ENCODE measurements at places on chromosomes 3 and 15.
A peak's percentile ranks its signal among the peaks of the same experiment; 100 is the strongest.

- no peak for DNase-seq
Measured at GRCh38 chr3:34016925-34017587, 218.6 kb downstream of the PDCD6IP start.

- no peak for DNase-seq
Measured at GRCh38 chr3:146974001-146974400, 368.9 kb upstream of the PLSCR5 start.

GRCh38 chr3:184741798-184742675 is 30.2 kb upstream of the MAGEF1 start:
- DNase-seq = no peak

DNA sequence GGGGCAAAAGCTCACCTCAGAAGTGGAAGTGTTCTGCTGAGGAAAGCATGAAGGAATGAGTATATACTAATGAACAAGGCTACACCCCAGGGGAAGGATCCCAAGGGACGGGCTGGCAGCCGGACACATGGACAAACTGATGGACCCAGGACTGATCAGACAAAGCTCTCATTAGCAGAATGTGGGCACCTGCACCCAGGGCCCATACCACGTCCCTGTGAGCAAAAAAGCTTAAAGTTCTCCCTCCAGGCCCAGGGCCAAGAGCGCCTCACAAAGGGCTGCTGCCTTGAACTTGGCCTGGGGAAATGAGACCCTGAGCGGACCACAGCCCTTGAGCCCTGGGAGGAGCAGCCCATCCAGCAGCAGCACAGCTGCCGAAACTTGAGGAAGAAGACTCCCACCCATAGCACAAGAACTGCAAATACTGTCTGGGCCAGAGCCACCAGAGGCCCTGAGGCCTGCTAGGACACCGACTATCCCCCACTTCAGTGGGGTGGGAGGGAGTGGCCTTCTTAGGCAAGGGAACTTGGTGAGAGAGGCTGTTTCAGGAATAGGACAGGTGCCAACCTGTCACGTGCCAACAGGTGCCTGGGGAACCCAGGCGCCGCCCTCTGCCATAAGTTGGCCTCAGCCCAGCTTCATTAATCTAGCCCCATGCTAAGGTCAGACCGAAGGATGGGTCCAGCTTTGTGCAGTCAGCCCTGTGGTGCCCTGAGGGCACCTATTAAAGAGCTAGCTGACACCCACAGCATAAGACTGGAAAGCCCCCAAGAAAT is 2.3 kb upstream of the GMPPB start:
- no peak for DNase-seq

GRCh38 chr3:187828579-187829452 is 83.5 kb upstream of the BCL6 start:
- DNase-seq = no peak

DNA sequence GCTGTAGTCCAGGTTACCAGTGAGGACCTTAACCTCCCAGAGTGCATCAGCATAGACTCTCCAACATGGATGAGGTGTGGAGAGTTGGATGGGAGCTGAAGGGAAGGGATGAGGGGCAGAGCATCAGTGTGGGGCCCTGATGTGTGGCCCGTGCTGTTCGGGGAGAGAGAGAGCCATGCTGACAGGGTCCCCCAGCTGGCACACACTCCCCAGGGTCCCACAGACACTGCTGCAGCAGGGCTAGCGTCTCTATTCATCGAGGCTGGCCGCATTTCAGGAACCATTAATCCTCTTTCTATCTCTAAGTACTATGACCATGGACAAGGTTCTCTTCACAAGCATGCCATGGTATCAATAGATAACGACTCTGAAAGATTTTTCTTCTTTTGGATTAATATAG is 85.9 kb upstream of the PLXNA1 start:
- no peak for DNase-seq

DNA sequence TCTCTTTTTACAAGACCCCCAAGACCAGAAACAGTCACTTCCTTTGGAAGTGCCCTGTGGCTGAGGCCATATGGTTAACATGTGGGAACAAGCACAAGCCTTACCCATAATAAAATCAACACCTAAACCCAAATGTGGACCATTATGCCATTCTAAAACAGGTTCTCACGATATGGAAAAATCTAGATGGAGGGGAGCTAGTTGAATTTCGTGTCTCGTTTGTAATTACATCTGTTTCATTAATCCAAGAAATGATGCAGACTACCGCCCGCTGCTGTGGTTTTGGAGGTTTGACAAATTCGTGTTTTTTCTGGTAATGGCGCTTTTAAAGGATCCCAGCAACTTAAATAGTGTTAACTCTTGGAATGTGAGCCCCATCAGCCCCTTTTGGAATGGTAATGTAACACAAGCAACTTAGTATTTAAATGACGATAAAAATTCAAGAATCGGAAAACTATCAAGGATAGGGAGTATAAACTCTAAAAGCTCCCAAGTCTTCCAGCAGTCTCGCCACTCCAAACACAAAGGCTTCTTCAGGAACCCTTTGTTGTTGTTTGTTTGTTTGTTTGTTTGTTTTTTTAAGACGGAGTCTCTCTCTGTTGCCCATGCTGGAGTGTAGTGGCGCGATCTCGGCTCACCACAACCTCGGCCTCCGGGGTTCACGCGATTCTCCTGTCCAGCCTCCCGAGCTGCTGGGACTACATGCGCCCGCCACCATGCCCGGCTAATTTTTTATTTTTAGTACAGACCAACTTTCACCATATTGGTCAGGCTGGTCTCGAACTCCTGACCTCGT is 1.1 kb downstream of the CNBP start:
- DNase-seq = peak; percentile 33

DNA sequence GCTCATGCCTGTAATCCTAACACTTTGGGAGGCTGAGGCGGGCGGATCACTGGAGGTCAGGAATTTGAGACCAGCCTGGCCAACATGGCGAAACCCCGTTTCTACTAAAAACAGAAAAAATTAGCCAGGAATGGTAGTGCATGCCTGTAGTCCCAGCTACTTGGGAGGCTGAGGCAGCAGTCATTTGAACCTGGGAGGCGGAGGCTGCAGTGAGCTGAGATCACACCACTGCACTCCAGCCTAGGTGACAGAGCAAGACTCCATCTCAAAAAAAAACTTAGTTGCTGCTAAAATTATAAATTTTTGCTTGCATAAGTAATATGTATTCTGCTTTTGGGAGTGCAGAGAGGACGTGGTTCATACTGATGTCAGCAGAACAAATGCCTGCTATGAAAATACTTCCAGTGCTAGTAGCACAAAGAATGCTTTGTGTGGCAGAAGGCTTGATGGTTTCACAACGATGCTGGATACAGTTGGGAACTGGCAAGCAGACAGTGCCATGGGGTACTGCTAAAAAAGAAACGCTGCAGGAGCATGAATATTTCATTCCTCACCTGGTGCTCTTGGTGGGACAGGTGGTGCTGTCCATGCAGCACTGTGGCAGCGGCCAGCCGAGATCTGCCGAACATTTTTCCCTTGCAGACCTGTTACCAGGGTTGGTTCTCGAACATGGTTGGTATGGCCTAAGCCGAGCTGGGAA is 31.1 kb downstream of the FBXL22 start:
- no peak for DNase-seq

DNA sequence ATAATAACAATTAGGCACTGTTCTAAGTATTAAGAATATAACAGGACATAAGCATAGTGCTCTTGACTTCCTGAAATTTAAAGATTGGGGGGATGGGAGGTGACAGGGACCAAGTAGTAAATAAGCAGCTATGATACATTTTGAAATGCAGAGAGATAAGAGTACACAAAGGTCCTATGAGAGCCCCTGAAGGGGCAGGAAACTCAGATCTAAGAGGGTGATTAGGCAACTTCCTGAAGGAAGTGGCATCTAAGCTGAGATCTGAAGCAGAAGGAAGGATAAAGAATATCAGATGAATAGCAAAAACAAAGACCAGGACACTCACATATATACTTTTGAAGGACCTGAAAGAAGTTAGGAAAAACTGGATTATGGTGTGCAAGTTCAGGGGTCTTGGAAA is 415.2 kb upstream of the FRG2C start:
- no peak for DNase-seq

- DNase-seq = no peak
Measured at GRCh38 chr15:63835211-63835568, 1.4 kb upstream of the HERC1 start.

DNA sequence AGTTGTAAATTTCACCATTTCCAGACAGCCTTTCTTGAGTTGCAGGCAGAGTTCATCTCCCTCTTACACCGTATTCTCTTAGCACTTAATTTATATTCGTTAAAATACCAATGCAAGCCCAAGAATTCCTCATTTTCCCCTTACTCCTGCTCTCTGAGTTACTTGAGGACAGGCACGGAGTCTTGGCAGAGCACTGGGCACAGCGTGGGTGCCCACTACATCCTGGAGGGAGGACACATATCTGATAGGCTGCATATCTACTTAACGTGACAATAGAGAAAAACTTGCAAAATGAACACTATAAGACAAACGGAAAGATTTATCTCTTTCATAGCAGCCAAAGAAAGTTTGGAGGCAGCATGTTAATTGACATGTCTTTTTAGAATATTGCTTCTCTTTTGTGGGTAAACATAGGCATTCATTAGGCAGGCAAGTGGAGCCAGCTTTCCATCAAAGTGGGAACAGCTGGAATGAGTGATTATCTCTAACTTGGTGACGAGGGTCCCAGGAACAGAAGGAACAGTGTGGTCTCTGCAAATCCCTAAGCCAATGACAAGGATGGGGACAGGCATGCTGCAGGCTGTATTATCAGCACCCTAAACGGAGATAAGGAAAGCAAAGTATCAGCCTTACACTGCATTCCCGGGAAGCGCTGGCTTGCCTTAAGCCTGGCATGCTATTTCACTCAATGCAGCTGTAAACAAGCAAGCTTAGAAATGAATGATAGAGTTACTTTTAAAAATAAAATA is 116.5 kb downstream of the RTP4 start:
- no peak for DNase-seq

All from lung microvascular endothelial cell (primary cell).